ENCODE measurements at places on chromosomes 5 and 9.
A peak's percentile ranks its signal among the peaks of the same experiment; 100 is the strongest.

GRCh38 chr5:114780290-114780689, 389.4 kb downstream of the TRIM36 start:
- no peak for DNase-seq

GRCh38 chr9:25415718-25416117, 262.5 kb downstream of the TUSC1 start:
- DNase-seq: no peak

GRCh38 chr5:109907731-109908130, 218.0 kb downstream of the MAN2A1 start:
- DNase-seq: no peak

DNA sequence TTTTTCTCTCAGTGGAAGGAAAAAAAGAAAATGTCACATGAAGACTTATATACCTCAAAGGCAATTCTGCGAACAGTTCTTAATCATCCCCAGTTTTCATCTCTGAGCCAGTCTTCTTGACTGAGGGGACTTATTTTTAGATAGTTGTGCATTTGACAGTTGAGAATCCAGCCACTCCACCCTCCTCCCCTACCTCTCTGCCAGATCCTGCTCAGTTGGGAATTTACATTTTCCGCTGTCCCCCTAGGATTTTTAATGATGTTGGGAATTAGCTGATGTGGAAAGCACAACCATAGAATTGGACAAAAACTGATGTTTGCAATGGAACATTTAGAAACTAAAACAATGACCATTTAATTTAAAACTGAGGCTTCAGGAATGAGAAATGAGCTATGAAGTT, 194.3 kb upstream of the PIK3R1 start:
- no peak for DNase-seq

- peak; percentile 66 for DNase-seq
These were observed 23.2 kb downstream of the SLC46A2 start for GRCh38 chr9:112867275-112867991.

- DNase-seq: no peak
These were observed 153.8 kb downstream of the GOLPH3 start for GRCh38 chr5:32020271-32020670.

DNA sequence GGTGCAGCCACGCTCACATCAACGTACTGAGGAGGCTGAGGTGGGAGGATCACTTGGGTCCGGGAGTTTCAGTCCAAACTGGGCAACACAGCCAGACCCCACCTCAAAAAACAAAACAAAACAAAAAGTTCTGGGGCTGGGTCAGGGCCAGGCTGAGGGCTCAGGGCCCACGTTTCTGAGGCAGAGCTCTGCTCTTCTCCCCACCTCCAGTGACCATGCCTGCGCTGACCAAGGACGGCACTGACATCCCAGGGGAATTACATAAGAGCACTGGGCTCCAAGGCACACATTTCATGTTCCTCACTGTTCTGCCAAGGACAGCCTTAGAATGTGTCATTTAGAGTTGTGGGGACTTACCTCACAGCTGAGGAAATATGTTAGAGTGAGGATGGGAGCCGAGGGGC, 40.4 kb upstream of the TESK1 start:
- DNase-seq: no peak

- no peak for DNase-seq
These were observed 6.6 kb downstream of the PCBD2 start for GRCh38 chr5:134911285-134912206.

GRCh38 chr9:12538842-12539579, 154.2 kb upstream of the TYRP1 start:
- DNase-seq: no peak

GRCh38 chr5:84168841-84169240, 215.8 kb downstream of the EDIL3 start:
- DNase-seq: no peak

GRCh38 chr9:91815896-91816295, 134.1 kb downstream of the ROR2 start:
- DNase-seq: no peak

DNA sequence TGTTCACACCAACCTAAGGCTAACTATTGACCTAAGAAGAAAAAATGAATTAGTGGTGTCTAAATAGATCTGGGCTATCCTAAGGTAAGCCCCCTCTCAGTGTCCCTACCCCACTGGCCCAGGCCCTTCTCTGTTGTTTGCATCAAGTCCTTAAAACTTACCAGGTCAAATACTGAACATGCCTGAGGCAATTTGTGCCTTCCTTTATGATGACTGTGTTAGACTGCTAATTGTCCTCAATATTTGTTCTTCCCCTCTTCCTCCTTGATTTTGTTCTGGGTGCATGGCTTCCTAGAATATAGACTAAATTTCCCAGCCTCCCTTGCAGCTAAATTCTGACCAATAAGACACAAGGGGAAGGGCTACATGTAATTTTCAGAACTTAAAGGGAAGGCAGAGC, 199.9 kb downstream of the ADAMTS12 start:
- no peak for DNase-seq

- no peak for DNase-seq
These were observed 235.1 kb upstream of the ANKRD55 start for GRCh38 chr5:56468277-56468676.

GRCh38 chr5:142082182-142082781, 26.3 kb upstream of the NDFIP1 start:
- no peak for DNase-seq

GRCh38 chr9:90607701-90608516, 34.7 kb downstream of the DIRAS2 start:
- no peak for DNase-seq

DNA sequence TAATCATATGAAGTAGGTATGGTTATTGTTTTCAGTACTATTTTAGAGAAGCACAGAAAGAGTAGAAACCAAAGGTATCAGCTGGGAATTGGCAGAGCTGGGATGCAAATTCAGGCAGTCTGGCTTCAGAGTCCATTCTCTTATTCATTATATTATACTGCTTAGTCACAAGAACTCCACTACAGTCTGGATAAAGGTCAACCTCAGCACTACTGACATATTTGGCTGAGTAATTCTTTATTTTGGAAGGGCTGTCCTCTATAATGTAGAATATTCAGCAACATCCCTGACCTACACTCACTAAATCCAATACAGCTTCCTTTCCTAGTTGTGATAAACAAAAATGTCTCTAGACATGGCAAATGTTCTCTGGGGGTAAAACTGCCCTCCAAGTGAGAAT, 37.6 kb downstream of the PTGER4 start:
- no peak for DNase-seq

DNA sequence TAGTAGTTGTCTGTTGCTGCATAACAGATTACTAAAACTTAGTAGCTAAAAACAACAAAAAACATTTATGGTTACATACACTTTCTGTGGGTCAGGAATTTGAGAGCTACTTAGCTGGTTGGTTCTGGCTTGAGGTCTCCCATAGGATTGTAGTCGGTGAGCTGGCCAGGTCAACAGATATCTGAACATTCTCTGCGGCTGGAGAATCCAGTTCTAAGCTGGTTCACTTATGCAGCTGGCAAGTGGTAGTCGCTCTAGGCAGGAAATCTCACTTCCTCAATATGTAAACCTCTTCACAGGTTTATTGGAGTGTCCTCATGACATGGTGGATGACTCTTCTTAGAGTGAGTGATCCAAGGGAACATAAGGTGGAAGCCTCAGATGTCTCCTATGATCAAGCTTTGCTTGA, 65.7 kb upstream of the TNFAIP8 start:
- DNase-seq: peak; percentile 65

DNA sequence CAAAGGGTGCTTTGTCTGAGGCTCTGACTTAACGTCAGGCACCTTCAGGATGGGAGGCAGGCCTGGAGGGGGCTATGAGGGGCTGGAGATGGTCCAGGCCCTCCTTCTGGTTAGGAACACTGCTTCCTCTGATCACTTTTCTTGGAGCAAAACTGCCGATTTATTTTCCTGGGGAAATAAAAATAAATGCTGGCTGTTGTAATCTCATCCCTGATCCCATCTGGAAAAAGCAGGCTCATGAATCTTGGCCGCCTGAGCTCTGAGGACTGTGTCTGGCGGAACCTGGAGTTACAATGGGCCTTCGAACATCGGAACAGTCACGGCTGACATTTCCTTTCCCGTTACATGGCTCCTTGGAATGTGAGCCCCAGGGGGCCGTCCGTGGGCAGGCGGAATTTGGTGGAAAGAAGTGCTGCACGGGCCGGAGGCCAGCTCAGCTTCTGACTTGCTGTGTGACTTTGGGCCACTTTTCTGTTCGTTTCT, 157.8 kb downstream of the RGS3 start:
- DNase-seq: no peak

DNA sequence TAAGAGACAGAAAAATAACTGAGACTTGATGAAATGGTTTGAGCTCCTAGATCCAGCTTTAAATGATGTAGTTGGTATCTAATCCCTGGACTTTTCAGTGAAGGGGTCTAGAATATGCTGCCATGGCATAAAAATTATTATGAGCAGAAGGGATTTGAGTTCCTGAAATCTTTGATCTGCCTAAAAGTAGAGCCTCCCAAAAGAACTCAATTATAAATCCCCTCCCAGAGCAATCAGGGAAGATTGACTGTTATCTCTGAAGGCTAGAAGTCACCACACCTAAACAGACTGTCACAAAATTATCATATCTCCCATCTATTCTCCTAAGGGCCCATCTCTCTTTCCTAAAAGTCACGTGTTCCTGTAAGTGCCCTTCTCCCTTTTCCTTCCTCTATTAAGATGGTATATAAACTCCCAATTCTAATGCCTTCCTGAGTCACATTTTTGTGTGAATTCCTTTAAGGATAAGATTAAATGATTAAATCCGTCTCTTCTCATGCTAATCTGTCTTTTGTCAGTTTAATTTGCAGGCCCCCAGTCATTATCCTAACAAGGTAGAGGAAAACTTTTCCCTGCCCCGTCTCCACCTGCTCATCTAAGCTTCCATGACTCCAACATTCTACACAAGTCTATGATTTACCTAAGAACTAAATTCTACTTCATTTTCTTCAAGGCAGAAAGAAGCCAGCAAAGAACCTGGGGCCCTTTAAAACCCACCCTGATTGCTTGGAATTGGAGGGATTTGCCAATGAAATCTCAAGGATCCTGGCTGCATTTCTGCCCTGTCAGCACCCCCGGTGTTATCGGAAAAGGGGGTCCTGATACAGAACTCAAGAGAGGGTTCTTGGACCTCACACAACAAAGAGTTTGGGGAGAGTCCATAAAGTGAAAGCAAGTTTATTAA, 47.1 kb upstream of the PWWP2A start:
- DNase-seq: no peak

DNA sequence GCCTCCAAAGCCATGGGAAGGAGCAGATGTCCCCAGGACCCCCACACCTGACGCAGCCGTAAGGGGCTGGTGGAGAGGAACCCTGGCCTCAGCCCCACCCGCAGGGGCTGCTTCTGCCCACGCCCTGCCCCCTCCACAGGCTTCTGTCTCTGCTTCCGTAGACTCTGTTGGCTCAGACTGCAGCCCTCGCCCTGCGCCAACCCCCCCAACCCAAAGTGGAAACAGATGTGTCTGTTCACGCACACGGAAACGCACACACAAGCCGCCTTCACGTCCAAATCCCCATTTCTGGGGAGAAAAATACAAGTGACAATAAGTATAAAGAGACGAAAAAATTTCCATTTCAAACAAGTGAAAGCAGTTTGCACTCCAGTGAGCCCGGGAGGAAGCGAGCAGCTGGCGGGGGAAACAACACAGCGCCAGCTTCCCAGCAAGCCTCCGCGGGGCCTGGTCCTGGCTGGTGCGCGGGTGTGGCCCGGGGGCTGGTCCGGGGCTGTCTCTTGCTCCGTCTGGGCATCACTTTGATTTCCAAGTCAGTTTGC, 32.6 kb upstream of the RXRA start:
- DNase-seq: peak; percentile 21

DNA sequence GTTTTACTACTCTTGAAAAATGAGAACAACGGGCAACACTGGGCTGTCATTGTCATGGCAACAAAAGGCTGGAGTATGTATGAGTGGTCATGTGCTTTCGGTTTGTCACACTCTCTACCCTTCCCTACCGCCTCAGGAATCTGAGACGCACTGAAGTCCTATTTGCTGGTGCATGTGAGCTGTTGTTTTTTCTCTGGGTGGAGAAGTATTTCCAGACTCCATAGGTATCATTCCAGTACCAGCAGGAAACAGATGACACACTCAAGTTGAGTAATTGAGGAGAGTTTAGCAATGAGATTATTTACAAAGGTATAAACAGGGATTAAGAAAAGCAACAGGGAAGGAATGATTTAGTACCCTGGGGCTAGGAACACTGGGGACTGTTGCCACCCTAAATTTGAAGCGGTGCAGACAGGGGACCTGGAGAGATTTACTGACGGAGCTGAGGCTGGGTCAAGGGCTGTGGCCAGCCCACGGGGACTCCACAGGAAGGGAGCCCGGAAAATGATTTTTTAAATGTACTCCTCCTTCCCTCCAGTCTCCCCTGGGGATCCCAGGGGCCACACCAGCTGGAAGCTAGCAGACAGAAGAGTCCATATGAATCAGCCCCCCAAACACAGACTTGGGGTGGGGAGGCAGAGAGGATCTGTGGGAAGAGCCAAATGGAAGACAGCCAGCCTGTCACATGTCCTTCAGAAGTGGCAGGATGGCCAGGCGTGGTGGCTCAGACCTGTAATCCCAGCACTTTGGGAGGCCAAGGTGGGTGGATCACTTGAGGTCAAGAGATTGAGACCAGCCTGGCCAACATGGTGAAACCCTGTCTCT, 13.2 kb upstream of the ZBTB43 start:
- no peak for DNase-seq

All from KBM-7 (cell line).